HAP-1 (cell line): ENCODE measurements at places on chromosomes 4 and X.

GRCh38 chrX:21996872-21997455, 35.2 kb upstream of the PHEX start:
- DNase-seq: no peak

GRCh38 chr4:142554412-142554811, 291.7 kb downstream of the INPP4B start:
- DNase-seq: no peak

GRCh38 chr4:163703251-163703650, 208.8 kb downstream of the TMA16 start:
- no peak for DNase-seq

DNA sequence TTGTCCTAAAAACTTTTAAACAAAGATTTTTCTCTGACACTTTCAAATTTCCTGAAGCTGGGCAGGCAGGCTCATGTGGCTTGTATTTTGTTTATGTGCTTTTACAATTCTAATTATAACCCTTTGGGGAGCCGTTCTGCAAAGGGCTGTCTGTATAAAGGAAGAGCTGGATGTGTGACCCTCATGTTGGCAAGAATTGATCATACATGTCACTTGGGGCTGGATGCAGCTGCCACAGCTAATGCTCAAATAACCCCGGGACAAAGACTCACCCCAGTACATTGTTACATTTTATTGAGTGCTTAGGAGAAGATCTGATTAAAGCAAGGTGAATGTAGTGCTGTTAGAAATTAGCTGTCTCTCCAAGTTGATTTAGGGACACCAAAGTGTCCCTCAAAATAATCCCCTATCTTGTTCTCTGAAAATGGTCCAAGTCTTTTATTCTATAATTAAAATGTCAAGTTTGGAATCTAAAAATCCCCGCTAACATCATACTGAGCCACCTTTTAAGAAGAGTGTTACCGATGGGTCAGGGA, 13.0 kb upstream of the DAPP1 start:
- no peak for DNase-seq

- no peak for DNase-seq
Measured at GRCh38 chr4:139900964-139901376, 235.4 kb downstream of the MGST2 start.

DNA sequence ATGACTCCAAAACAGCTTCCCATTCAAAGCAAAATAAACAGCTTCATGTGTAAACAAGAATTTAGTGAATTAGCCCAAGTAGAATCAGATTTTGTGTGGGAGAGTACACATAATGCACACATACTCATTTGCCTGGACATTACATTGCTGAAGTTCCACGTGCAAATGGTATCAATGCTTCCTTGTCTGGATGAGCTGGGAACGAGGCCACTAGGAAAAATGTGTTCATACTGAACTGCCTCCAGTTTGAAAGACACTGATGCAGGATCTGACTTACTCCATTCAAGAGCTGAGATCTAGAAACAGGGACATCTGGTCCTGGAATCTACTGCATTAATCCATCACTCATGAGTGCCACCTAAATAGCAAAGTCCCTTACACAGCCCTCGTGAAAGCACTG, 228.0 kb downstream of the APBB2 start:
- no peak for DNase-seq

GRCh38 chrX:1464971-1465285, 12.2 kb upstream of the ASMTL start:
- DNase-seq: no peak

GRCh38 chr4:139483000-139483399, 29.1 kb downstream of the RAB33B start:
- DNase-seq: no peak

DNA sequence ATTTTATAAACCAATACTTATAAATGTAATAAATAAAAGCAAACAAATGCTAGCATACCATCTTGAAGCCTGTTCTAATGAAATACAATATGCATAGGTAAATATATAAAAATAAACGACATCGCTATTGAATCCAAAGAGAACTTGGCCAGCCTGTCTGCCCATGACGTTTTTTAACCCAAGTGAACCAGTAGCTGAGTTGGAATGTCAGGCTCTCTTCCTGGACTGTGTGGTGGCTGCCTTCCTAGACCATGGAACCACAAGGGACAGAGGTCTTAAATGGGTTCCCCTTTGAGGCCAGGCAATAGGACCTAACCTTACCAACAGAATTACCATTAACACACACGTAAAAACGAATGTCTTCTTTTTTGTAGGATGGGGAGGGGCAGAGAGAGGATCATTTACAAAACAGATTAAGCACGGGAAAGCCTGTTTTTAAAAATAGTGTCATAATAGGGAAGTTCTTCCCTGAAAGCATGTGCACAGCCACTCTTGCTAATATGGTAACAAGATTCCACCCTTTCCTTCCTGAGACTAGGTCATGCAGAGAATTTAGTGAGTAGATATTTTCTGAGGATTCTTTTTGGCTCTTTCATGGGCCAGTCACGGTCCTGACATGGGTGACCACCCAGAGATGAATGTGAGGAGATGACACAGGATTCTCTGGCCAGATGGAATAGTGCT, 69.4 kb upstream of the ACSL1 start:
- DNase-seq: no peak

- peak; percentile 87 for DNase-seq
Measured at GRCh38 chrX:2690856-2691542, at the start of gene CD99. TSS of gene CD99 (plus strand) at chrX:2691295. CDS start at chrX:2691361, 66 bp downstream.

DNA sequence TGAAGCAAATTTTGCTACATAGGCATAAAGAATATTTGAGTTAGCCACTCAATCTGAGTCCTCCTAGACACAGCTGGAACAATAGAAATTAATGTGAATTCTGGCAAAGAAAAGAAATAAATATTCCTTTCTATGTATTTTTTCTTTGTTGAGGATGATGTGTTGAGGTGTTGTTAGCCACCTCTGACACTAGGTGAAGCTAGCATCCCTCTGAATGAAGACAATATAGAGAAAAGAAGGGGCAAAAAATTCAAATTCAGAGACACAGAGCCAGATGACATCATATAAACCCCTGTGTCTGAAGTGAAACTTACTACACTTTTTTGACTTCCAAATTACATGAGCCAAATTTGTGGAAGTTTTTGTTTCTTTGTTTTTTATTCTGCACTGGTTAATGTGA, 34.6 kb upstream of the TMPRSS11D start:
- no peak for DNase-seq

- DNase-seq: no peak
Measured at GRCh38 chr4:151537687-151538086, 128.7 kb downstream of the FHIP1A start.

DNA sequence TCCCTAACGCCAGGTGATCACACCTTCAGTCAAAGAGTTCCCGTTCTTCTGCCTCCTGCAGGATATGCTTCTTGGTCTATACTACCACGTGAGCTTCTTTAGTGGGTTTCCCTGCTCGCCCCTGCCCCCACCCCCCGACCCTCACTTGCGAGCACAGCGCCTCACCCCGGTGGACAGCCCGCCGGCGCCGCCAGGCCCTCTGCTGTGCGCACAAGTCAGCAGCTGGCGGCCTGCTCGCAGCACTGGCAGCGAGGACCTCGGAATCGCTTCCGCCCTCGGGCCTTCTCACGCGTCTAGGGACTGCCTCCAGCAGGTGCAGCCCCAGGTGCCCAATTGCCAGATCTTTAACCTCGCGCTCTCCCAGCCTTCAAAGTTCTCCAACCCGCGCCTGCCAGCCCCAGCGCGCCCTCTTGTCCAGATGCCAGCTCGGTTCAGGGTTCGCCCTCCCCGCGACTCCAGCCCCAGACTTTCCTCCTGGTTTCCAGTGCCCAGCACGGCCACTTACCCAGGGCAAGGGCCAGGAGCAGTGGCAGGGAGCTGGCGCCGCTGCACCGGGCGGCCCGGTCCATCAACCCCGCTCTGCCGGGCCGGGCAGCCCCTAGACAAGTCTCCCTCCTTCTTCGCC, 454 bp downstream of the BTC start:
- DNase-seq: no peak
